Muscle of arm (tissue), 14 donors: ENCODE measurements at places on chromosomes 7 and 10. TPM values are rescaled to one million over a fixed set of nuclear protein-coding genes. Genes with fewer than 3 reads are reported as not detected.
A peak's percentile ranks its signal among the peaks of the same experiment; 100 is the strongest.

GRCh38 chr10:78464118-78464855 lies 430.6 kb downstream of the RPS24 start:
- no peak for DNase-seq

- DNase-seq: no peak
Observed at GRCh38 chr7:159141167-159141566, 3.5 kb downstream of the VIPR2 start.

- no peak for DNase-seq
Observed at GRCh38 chr10:113620511-113620910, 43.3 kb downstream of the NRAP start.

DNA sequence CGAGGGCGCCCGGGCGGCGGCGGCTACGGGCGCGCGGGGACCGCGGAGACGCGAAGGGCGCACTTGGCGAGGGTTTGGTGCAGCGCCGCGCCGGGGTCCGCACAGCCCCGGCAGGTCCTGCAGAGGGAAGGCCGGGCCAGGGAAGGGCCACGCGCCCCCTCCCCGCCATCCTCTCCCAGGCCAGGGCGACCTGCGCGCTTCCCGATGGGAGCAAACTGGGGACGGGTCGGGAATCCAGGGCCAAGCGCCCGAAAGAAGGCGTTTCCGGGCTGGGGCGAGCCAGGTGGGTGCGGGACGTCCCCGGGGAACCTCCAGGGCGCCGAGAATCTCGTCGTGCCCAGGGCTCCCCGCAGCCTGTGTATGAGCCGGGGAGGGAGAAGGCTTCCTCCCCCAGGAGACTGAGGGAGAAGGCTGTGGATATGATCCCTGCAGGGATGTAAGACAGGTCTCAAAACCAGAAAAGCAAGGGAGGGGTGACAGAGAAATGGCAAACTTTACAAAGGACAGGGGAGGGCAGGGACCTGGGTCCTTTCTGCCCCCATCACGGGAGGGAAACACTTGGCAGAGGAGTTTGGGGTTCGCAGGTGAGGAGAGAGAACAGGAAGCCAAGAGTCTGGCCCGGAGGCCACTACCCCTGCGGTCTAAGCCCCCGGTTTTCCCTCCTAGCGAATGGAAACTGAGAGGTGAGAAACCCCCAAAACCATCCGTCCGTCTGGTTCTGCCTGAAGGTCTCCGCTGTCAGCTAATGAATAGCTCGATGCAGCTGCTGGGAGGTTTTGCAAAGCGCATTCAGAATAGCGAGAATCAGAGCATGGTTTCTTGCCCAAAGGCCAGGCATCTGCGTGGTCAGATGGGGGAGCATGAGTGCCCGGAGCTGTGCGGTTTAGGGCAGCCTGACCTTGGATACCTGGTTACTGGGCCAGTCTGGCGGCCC lies 674 bp downstream of the AMZ1 start:
- no peak for DNase-seq

GRCh38 chr10:124579011-124579399 lies 117.4 kb downstream of the LHPP start:
- DNase-seq: peak; percentile 36

- DNase-seq: no peak
Observed at GRCh38 chr10:12622016-12622415, 272.7 kb downstream of the CAMK1D start.

DNA sequence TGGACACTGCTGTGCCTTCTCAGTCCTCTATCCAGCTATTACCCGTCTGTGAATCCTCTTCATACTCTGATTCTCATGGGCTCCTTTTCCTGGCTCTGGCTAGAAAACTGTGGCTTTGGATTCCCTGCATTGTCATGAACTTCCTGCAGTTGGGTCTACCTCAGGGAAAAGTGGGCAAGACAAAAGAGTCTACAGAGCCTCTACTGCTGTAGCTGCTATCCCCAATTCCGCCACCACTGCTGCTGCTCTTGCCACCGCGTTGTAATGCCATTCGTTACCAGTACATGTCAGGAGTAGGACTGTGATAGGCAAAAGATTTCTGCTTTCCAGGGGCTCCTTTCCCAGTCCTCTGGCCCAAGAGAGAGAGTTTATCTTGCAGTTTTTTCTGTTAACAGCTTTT lies 23.9 kb upstream of the PPP1R17 start:
- no peak for DNase-seq

GRCh38 chr7:134089446-134089845 lies 37.7 kb upstream of the LRGUK start:
- DNase-seq: no peak

GRCh38 chr7:132643302-132643701 lies 67.0 kb upstream of the PLXNA4 start:
- DNase-seq: no peak

- DNase-seq: no peak
Observed at GRCh38 chr10:1473874-1474273, 263.5 kb downstream of the ADARB2 start.

GRCh38 chr7:111787741-111788140 lies 225.4 kb upstream of the IMMP2L start:
- DNase-seq: no peak

DNA sequence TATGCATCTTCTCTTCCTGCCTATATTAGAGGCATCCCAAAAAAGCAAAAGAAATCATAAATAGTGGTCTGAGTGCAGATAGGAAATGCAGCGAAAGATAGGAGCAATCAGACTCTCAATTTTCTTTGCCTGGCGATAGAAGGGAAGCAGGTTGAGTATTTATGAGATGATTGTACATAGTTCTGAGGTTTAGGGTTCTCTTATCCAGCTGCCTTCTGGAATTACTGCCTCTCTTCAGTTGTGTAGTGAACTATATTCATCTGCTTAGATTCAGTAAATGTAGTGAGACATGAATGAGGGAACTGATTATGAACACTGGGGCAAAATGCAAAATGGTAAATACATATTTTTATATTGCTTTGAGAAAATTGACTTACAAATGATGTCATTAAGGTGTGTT lies 93.0 kb upstream of the CYP26C1 start:
- DNase-seq: no peak

DNA sequence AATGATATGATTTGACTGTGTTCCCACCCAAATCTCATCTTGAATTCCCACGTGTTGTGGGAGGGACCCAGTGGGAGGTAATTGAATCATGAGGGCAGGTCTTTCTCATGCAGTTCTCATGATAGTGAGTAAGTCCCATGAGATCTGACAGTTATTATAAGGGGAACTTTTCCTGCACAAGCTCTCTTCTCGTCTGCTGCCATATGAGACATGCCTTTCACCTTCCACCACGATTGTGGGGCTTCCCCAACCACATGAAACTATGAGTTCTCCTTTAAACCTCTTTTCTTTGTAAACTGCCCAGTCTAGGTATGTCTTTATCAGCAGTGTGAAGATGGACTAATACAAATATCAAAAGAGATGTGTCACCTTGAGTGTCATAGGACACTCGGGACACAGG lies 502.7 kb upstream of the PODXL start:
- DNase-seq: no peak

DNA sequence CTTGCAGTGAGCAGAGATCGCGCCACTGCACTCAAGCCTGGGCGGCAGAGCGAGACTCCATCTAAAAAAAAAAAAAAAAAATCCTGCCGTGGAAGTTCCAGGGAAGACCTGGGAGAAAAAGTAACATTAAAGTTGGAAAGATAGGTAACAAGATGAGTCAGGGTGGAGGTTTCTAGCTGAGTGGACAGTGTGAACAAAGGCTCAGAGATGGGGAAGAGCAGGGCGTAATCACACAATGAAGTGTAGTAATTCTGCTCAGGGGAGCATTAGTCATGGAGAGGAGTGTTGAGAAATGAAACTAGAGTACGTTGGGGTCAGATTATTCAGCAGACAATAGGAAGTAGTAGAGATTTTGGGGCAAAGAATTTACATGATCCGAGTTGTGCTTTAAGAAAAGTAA lies 21.6 kb upstream of the WASL start:
- no peak for DNase-seq

DNA sequence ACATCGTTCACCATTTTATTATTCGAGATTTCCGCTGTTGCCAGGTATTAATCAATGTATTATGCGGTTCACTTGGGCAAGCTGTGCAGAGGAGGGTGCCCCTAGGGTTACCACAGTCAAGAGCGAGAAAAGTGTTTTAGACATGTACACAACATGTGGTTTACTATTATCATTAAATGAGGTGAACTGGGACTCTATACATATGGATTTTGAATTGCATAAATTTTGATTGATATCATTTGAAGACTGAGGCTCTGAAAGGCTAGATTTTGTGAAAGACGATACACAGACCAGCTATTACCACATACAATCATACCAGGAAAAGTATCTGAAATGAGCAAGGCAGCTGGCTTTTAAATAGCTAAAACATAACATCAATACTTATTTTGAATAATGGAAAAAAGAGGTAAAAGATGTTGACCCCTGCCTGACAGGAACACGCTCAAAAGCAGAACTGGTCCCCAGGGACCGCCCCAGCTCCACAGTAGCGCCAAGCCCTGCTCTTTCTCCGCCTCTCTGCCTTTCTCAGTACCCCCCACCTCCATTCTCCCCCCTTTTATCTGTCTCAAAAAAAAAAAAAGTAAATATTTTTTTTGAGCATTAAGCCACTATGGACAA lies 413.4 kb upstream of the MKI67 start:
- DNase-seq: peak; percentile 70

DNA sequence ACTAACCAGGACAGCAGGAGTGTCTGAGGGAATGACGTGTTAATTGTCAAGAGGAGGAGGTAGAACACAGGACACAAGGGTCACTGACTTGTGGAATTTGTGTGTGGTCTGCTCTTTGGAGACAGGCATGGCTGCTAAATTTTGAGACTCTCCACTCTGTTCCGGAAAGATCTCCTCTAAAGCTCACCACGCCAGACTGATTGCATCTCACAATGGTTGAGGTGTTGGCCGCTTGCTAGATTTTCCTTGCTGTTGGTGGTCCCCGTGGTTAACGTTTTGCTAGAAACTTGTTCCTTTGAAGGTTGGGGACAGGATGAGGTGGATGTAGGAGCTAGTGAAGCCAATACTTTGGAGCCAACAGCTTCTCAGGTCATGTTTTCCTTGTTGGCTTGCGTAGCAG lies 57.0 kb downstream of the MCMBP start:
- DNase-seq: no peak

GRCh38 chr7:29881724-29882123 lies 75.4 kb downstream of the WIPF3 start:
- no peak for DNase-seq

DNA sequence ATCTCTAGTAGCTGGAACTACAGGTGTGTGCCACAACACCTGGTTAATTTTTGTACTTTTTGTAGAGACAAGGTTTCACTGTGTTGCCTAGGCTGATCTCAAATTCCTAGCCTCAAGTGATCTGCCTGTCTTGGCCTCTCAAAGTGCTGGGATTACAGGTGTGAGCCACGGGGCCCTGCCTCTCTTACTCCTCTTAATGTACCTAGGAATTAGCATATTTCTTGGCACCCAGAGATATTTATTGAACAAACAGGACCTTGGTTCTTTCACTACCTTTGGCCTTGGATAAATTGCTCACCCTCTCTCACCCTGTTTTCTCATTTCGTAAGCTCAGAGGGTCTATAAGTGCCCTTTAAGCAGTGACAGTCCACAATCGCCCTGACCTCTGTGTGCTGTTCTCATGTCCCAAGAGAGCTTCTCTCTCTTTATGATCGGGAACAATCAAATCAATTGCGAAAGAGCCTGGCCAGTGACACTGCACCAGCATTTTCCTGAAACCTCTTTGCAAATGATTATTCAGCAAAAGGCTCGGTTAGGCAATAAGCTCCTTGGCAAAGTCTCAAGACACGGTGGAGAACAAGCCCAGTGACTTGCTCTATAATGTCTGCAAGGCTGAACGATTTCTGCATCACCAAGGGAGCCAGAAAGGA lies 117.7 kb downstream of the APBB1IP start:
- peak; percentile 45 for DNase-seq

- DNase-seq: no peak
Observed at GRCh38 chr7:155763122-155763521, 49.1 kb downstream of the SHH start.

- DNase-seq: no peak
Observed at GRCh38 chr7:120925392-120925791, 25.2 kb upstream of the ING3 start.

GRCh38 chr10:71367271-71367670 lies 29.4 kb upstream of the CDH23 start:
- DNase-seq: no peak

DNA sequence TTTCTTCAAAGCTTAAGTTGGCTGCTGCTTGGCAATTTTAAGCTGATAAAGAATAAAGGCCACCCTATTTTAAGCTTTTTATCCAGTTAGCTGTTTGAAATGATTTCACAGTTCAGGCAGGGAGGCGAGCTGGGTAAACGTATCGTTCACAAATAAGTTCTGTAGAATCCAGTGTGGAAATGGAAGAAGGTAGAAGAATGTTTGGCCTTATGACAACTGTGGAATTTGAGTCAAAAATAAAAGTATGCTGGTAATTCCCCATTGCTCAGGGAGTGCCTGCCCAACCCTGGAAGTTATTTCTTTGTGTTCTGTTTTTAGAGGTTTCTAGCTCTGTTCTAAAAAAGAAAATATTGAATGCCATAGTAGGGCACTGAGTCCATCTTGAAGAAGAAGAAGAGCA lies 113.1 kb downstream of the ARL4A start:
- no peak for DNase-seq

GRCh38 chr10:63246356-63246755 lies 113.2 kb downstream of the NRBF2 start:
- DNase-seq: no peak

GRCh38 chr7:158125091-158125490 lies 462.5 kb downstream of the PTPRN2 start:
- no peak for DNase-seq

DNA sequence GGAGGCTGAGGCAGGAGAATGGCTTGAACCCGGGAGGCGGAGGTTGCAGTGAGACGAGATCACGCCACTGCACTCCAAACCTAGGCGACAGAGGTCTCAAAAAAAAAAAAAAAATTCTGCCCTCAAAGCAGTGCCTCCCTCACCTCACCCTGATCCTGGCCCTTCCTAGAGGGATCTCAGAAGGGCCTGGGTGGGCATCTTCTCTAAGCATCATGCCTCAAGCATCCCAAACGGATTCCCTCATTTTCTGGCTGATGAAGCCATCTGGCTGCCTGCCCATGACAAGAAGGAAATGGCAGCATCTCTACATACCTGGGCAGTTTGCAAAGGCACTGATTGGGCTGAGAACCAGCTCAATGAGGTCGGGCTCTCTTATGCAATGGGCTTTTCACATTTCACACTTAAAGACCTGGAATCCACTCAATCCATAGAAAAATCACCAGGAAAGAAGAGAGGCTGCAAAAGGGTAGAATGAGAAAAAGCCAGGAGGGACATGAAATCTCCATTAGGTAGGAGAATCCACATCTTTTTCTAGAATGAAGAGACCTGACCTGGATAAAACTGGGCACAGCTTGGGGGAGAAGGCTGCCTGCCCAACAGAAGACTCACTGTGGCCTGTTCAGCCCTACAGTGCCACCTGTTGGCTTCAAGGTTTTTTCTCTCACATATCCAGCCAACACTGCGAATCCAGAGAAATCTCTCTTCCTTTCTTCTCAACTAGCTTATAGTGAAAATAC lies 48.1 kb downstream of the PDLIM1 start:
- peak; percentile 21 for DNase-seq

GRCh38 chr10:26557641-26558014 lies 119.5 kb downstream of the APBB1IP start:
- DNase-seq: no peak

- DNase-seq: no peak
Observed at GRCh38 chr10:11921800-11922392, 98.7 kb downstream of the PROSER2 start.

The SCART1 gene
- 1.6 TPM for polyA plus RNA-seq

The GARIN1A gene
- polyA plus RNA-seq: 2.7 TPM

The EN2 gene
- 0.98 TPM for polyA plus RNA-seq

The AVPI1 gene
- 6.4 TPM for polyA plus RNA-seq

The CHRM2 gene
- 0.07 TPM for polyA plus RNA-seq

The C10orf53 gene
- polyA plus RNA-seq: not detected

The PAPOLB gene
- polyA plus RNA-seq: not detected
